ENCODE measurements at places on chromosomes 6 and 20.

- no peak for DNase-seq
Observed at GRCh38 chr6:128630213-128630612, 109.8 kb upstream of the PTPRK start.

- DNase-seq = no peak
Observed at GRCh38 chr6:125839471-125839870, 48.7 kb downstream of the NCOA7 start.

DNA sequence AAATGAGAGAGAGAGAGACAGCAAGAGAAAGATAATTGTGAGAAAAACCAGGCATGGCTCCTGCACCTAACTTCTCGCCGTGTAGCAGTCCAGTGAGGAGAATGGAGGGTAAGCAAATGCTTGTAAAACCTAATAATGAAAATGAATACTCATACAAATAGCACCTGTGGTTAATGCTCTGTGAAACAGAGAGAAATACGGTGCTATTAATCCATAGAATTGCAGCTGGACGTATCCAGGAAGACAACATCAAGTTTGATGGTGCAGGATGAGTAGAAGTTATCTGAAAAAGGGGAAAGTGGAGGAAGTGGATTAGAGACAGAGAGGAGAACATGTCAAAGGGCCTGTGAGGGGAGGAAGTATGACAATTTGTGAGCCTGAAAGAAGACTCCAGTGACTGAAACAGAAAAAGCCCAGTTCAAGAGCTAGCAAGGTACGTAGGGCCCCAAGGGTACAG, 89.4 kb upstream of the PAK5 start:
- DNase-seq = no peak

DNA sequence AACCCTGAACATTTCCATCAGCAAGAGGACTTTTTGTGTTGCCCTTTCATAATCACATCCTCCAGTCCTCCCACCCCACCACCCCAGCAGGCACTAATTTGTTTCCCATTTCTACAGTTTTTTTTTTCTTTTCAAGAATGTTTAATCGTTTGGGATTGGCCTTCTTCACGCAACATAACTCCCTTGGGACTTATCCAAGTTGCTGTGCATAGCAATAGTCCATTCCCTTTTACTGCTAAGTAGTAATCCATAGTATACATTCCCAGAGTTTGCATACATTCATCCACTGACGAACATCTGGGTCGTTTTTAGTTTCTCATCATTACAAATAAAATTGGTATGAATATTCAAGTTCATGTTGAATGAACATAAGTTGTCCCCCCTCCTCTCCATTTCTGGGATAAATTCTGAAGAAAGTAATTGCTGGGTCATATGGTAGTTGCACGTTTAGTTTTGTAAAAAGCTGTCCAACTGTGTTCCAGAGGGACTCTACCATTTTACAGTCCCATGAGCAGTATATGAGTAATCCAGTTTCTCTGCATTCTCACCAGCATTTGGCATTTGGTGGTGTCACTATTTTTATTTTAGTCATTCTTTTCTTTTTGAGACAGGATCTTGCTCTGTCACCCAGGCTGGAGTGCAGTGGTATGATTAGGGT, 90.8 kb downstream of the DOK5 start:
- no peak for DNase-seq
